ENCODE measurements at places on chromosomes 7 and 10.

- no peak for DNase-seq
Observed at GRCh38 chr7:142819530-142819929, 35.3 kb upstream of the EPHB6 start.

- no peak for DNase-seq
Observed at GRCh38 chr7:155550916-155551315, 4.6 kb upstream of the CNPY1 start.

DNA sequence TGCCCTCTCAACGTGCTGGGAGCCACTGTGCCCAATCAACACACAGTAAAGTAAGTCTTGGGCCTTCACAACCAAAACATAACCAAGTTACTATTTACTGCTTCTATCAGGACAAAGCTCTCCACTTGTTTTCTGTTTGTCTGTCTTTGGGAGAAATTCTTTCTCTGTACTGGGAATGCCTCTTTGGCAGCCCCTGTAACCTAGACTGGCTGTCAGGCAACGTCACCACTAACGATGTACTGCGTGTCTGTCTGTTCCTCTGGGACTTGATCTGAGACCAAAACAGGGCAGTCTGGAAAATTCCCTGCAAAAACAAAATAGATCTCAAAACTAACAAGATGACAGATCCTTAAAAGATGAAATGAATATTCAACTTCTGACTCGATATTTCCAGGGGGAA is 113.0 kb downstream of the SMURF1 start:
- DNase-seq = peak; percentile 86

DNA sequence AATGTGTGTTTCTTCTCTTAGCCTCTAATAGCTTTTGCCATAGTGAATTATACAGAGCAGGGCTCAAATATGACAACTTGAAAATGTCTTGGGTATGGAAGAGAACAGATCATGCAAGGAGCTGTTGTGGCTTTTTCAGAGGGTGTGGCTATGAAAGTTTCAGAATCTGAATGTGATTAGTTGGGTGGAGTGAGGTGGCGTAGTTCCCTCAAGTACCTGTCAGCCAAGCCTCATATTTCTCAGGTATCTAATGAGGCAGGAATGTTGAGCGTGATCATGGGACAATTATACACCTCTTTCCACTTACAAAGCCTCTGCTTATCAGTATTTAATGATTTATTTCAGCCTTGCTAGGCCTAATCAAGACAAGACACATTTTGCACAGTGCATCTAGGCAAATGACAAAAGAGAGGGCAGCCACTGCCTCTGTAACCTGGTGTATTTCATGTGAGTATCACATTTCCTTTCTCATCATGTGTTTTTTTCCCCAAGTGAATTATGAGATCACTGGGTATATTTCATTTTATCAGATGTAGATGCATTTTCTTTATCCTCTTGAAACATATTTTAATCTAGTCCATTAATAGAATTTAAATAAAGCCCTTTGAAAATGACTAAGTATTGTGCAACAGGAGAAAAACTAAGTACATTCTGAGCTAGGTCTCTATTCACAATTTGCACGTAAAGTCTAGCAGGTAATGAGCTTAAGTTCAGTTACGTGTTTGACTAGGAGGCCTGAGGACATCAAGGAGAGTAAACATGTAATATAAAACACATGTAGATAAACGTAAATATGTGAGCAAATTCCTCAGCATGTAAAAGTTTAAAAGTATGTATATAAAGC is 644.4 kb upstream of the IGFBP3 start:
- no peak for DNase-seq

DNA sequence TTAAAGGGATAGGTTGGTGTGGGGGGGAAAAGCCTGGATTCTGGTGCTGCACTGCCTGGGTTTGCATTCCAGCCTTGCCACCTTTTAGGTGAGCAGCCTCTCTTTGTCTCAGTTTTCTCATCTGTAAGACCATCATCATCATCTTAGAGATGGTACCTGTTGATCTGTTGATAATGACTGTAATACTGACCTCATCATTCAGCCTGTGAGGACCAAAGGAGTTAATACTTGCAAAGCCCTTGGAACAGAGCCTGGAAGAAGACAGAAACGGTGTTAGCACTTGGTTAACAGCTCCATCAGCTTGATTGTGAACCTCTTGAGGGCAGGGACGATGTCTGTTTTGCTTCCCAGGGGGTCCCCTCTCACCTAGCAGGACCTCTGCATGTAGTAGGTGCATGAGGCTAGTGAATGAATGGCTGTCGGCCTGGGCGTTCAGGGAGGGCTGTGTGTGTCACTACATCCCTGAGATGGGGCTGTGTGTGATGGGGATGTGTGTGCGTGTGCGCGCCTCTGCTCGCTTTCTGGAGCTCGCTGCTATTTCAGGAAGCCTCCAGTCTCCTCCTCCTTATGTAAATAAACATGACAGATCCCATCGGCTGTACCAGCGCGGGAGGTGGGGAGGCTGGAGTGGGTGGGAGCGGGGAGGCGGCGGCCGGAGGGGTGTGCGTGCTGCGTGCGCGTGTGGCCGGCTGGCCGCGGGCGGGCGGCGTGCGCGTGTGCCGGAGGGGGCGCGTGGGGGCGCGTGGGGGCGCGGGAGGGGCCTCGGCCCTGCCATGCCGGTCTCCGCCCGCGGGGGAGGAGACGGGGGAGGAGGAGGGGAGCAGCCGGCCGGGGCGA is 61.2 kb downstream of the NEURL1 start:
- peak; percentile 84 for DNase-seq

- DNase-seq = no peak
Observed at GRCh38 chr7:105698531-105698930, 117.2 kb upstream of the EFCAB10 start.

GRCh38 chr10:4763960-4764428 is 62.0 kb upstream of the AKR1E2 start:
- DNase-seq = no peak

DNA sequence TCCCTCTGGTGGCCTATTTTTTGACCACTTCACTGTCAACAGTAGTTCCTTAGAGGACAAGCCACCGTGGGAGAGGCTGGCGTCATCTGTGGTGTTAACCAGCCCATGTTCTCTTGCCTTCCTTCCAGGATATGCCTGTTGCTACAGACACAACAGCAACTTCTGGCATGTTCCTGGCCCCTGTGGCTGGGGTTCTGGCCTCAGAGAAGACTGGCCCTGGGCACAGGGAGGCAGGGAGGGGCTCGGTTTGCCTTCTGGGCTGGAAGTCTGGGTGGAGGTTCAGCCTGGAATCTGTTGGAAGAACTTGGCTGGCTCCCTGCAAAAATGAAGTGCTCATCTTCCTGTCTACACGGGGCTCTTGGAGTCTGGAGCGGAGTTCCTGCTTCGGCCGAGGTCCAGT is 25.7 kb downstream of the GOLGA7B start:
- peak; percentile 92 for DNase-seq

DNA sequence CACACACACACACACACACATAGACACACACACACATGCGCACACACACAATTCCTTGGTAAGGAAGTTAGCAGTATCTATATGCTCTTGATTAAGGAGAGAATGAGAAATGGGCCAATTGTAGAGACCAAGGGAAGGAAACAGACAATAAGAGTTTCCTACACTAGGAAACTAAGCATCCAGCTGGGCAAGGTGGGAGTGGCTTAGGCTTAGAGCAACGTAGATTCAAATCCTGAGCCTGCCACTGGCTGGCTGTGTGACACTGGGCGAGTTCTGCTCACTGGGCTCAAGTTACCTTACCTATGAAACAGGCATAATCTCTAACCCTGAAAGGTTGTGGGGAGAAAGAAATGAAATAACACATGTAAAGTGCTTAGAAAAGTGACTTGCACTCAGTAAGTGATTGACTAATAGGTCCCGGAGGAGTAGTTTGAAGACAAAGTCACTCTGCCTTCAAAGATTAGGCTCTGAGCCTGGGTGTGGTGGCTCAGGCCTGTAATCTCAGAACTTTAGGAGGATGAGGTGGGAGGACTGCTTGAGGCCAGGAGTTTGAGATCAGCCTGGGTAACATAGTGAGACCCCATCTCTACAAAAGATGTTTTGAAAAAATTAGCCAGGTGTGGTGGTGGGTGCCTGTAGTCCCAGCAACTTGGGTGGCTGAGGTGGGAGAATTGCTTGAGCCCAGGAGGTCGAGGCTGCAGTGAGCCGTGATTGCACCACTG is 701.4 kb downstream of the PARD3 start:
- no peak for DNase-seq

DNA sequence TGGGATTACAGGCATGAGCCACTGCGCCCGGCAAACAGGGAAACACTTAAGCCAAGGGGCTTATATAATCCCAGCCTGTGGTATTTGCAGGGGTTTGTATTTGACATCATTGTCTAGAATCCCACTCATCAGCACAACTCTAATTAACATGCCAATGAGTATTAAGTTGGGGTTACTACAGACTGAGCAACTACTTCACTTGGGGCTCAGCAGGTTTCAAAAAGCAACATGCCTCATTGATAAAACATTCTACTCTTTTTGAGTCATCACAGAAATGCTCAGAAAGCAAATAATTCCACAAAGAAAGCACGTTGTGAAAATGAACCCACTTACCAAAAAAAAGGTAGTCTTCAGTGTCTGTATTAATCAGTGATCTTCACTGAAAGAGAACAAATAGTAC is 236.9 kb upstream of the CELF2 start:
- no peak for DNase-seq

DNA sequence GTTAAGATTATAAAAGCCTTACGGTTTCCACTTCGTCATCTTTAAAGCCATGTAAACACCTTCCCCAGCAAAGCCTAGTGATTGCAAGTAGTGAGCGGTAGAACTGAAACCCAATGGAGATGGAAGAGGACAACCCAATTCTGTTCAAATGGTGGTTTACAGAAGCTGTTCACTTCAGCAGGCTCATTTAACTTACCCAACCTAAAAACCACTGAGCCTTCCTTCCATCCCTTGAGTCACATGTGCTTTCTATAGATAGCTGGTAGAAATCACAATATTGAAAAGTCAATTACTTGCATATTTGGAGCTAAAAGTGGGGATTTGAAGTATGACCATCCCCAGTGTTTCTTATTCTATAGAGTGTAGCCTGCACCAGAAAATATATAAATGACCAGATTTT is 667.7 kb downstream of the SUGCT start:
- no peak for DNase-seq

DNA sequence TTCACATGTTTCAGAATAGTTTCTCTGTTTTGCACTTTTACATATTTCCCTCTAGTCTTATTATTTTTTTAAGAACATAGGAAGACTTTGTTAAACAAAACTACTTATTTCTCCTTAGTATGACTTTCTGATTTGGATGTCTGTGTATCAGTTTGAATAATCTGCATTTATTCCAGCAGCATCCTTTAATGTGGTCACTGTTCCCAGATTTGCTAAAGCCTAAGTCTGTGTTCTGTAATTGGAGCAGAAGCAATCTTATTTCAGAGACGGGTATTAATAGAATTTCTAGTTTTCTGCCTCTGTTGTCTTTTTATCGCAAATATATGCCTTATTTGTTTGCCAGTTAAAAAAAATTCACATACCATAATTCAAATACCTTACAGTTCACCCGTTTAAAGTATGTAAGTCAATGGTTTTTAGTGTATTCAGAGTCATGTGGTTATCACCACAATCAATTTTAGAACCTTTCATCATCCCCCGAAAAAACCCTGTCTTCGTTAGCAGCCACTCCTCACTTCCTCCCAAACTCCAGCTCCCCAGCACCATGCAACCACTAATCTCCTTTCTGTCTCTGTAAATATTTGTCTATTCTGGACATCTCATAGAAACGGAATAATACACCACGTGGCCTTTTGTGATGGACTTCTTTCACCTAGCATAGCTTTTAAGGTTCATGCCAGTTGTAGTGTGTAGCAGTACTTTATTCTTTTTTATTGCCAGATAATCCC is 58.7 kb downstream of the INPP5F start:
- DNase-seq = no peak

DNA sequence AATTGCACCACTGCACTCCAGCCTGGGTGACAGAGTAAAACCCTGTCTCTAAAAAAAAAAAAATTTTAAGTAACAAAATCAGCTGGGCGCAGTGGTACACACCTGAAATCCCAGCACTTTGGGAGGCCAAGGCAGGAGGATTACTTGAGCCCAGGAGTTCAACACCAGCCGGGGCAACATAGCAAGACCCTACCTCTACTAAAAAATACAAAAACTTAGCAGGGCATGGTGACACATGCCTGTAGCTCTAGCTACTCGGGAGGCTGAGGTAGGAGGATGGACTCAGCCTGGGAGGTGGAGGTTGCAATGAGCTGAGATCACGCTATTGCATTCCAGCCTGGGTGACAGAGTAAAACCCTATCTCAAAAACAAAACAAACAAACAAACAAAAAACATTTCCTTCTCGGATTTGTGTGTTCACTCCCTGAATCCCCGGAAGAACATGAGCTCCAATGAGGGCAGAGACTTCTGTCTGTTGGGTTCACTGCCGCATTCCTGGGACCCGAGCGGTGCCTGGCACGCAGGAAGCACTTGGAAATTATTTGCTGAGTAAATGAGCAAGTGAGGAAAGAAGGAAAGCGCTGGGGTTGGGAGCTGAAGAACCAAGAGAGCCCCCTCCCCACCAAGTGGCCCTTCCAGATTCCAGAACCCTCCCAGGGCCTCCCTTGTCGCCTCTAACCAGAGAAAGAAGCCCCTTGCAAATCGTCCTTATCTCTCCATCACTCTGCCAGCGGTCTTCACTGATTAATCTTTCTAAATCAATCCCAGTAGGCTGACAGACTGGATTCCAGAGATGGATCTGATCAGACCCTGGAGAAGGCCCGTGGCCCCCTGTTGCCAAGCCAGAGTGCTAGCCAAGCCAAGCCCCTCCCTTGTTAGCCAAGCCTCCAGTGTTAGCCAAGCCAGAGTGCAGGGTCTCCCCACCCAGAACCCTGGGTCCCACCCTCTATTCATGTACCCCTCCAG is 6.2 kb downstream of the TNRC18 start:
- no peak for DNase-seq

Data from posterior vena cava (tissue), 2 donors.